ENCODE measurements at places on chromosomes 7 and 10.

- DNase-seq, result peak; percentile 47
Measured at GRCh38 chr10:129046065-129046681, 420.9 kb upstream of the MGMT start.

DNA sequence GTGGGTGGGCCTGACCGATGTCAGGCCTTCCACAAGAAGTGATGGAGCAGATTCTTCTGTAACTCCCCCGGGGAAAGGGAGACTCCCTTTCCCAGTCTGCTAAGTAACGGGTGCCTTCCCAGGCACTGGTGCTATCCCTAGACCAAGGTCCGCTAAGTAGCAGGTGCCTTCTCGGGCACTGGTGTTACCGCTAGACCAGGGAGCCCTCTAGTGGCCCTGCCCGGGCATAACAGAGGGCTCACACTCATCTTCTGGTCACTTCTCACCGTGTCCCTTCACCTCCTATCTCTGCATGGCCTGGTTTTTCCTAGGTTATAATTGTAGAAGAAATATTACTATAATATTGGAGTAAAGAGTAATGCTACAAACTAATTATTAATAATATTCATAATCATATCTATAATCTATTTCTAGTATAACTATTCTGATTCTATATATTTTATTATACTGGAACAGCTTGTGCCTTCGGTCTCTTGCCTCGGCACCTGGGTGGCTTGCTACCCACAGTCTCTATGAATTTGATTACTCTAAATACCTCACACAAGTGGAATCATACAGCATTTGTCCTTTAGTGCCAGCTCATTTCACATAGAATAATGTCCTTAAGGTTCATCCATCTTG lies 1378.7 kb downstream of the XPNPEP1 start:
- DNase-seq, result peak; percentile 50

DNA sequence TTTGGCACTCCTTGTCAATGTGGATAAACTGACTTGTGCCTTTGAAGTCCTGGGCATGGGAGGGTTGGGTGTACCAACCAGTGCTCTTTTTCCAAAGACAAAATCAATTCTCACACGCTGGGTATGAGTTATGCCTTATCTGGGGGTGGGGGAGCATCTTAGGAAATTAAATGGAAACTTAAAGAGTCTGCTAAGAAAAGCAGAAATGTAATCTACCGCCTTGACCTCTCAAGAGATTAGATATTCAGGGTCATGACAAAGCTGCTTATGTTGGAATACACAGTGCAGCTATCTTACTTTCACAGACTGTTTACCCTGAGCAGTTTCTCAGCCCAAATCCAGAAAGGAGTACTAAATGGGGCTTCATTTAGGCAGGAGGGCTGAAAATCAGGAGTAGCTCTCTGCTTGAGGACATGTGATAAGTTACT lies 2.6 kb downstream of the MEST start:
- DNase-seq, result no peak

- no peak for DNase-seq
Measured at GRCh38 chr7:99310004-99310403, 15.7 kb upstream of the ARPC1A start.

- no peak for DNase-seq
Measured at GRCh38 chr10:105534086-105534485, 893.0 kb downstream of the SORCS3 start.

GRCh38 chr7:74494076-74494548 lies 40.4 kb downstream of the GTF2IRD1 start:
- DNase-seq, result no peak

- no peak for DNase-seq
Measured at GRCh38 chr10:11331046-11331577, 280.3 kb downstream of the USP6NL start.

DNA sequence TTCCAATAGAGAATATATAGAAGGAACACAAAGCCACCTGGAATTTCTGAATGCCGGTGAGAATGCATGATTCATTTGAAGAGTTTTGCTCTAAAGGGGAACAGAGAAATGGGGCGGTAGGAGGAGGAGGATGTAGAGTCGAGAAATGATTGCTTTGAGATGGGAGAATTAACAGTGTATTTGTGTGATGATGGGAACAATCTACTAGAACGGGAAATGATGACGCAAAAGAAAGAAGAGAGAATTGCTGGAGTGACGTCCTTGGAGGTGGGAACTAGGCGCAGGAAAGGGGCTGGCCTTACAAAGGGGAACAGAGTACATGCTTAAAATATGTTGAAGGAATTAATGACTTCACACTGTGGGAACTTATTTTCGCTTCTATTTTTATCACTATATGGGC lies 188.1 kb downstream of the SDHAF3 start:
- DNase-seq, result no peak

DNA sequence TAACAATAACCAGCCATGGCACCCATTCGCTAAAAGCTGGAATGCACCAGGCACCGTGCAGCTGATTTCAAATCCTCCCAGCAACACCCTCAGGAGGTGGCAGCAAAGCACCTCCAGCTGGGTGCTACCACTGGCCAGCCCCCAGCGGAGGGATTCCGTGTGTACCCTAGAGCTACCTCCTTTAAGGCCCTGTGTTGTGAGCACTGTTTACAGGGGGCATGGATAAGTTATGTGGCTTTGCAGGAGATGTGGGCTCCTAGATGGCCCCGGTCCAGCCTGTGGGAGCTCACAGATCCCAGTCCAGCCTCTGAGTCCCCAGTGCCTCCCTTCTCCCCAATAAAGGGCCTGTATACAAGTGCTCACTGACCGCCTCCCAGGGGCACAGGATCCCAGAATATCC lies 27.1 kb downstream of the TNRC18 start:
- DNase-seq, result no peak

- no peak for DNase-seq
Measured at GRCh38 chr7:138029941-138030340, 28.1 kb upstream of the CREB3L2 start.

- no peak for DNase-seq
Measured at GRCh38 chr10:124270530-124271327, 148.0 kb downstream of the OAT start.

GRCh38 chr10:97067716-97068391 lies 117.9 kb downstream of the SLIT1 start:
- no peak for DNase-seq

- DNase-seq, result no peak
Measured at GRCh38 chr7:3204526-3204925, 96.5 kb upstream of the SDK1 start.

DNA sequence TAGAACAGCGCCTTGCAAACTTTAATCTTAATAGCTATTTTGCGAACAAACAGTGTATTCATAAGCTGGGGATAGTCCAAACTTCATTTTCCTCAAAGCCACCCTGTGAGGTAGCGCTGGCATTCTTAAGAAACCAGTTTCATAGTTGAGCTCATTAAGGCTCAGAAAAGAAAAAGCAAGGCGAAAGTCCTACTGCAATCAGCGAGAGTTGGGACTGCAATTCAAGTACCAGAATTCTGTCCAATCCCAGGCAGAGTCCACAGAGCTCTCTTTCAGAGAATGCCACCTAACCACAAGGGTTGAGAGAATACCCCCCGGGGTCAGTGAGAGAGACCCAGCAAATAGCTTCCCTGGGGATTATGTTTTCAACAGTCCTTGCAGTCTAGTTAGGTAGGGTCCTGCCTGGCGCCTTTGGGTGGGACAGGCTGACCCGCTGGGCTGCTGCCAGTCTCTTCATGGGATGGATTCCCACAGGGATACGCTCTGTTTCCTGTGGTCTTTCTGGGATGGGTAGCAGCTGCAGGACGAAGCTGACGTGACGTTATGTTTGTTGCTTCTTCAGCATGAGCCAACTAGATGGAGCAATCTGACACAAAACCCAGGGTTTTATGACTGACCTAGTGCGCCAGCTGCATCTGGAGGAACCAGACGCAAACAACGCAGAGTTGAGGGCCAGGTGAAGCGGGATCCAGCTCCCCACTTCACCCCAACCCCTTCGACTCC lies 16.0 kb downstream of the BMPER start:
- DNase-seq, result no peak

DNA sequence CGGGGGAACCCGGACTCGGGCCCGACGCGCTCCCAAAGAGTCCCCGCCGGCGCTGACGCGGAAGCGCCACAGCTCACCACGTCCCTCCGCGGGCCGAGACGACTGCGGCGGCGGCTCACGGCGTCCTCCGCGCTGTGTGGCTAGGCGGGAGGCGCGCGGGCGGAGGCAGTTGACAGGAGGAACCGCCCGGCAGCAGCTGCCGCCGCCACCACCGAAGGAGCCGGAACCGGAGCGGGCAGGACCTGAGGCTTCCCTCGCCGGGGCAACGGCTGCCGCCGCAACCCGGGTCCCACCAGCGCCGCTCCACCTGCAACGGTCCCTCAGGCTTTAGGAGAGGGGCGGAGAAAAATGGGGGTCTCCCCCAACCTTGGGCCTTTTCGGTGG lies 334 bp downstream of the ZNF800 start:
- peak; percentile 68 for DNase-seq

DNA sequence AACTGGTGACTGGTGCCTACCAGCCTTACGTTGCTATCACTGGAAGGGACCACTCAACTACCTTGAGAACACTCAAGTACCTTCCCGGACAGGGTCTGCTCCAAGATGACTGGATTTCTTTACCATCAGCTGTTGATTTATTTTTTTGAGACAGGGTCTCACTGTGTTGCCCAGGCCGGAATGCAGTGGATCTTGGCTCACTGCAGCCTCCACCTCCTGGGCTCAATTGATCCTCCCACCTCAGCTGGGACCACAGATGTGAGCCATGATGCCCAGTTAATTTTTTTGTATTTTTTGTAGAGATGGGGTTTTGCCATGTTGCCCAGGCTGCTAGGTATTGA lies 45.2 kb upstream of the DLG5 start:
- no peak for DNase-seq

DNA sequence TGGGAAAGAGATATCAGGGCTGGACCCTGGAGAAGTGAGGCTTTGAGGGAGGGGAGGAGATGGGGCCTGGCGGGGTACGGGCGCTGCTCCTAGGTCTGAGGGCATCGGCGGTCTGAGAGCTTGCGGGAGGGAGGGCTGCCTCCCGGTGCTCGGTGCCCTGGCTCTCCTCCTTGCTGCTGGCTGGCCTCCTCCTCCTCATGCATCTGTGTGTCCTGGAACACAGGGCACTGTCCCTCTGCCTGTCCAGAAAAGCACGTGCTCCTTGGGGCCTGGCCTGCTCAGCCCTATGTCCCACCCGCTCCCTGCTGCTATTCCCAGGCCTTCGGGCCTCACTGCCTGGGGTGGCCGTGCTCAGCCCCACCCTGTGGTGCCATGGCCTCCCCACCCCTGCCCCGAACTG lies 166.9 kb downstream of the RNF216 start:
- DNase-seq, result no peak

DNA sequence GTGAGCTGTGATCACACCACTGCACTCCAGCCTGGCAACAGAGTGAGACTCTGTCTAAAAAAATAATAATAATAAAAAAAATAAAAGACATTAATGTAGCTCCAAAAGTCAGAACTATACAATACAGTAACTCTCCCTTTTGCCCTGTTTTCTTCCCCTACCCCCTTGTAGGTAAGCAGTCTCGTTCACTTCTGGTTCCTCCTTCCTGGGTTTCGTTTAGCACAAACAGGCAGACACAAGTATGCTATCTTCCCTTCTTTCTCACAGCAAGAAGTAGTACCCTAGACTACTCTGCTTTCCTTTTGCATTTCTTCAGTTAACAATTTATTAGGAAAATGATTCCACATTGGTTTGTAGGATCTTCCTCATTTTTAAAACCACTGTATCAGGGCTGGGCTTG lies 33.1 kb downstream of the PDSS1 start:
- no peak for DNase-seq

- DNase-seq, result no peak
Measured at GRCh38 chr10:100182908-100183307, 2.9 kb downstream of the ERLIN1 start.

All from fibroblast of skin of right quadriceps (primary cell).